CD8-positive, alpha-beta T cell (primary cell): ENCODE measurements at places on chromosomes 7 and 10.
A peak's percentile ranks its signal among the peaks of the same experiment; 100 is the strongest.

DNA sequence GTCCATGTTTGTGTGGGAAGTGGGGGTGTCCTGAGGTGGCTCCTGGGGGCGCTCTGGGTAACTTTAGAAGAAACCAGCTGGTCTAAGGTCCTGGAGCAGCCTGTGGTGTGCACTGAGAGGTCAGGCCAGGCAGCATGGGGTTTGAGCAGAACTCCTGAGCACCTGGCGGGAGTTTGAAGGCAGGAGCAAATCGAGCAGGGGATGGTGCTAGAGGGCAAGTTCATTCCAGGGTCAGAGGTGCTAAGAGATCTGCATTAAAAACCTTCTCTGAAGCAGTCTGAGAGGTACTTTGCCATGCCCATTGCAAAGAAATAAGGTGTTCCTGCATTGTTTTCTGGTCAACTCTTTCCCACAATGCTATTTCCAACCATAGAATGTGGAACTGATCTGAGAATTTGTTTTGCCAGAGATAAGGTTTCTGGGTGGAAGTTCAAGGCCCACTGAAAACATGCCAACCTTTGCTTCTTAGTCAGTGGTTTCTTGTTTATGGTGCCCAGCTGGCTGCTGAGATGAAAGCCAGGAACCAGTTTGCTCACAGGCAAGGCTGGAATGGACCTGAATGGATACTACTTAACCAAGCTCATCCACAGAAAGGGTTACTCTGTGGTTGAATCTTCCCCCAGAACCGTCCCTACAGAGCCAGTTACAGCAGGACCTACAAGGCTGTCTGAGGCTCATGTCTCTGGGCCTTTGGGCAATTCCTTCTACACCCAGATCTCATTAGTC is 136.3 kb upstream of the TMEM72 start:
- DNase-seq: no peak

GRCh38 chr7:42274053-42274452 is 37.0 kb upstream of the GLI3 start:
- DNase-seq: no peak

DNA sequence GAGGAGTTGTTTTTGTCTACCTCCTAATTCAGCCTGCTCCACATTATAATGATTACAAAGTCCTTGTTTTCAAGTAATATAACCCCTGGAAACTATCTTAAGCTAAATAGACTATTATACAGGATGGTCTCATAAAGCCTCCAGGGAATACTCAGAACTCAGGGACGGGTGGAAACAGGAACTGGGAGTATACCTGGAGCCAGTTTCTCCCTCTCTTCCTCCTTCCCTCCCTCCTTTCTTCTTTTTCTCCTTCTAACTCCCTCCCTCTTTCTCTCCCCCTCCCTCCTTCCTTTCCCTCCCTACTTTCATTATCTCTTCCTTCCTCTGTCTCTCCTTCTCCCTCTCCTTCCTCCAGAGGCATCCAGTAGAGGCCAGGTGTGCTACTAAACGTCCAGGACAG is 76.2 kb upstream of the PRR15 start:
- DNase-seq: no peak

DNA sequence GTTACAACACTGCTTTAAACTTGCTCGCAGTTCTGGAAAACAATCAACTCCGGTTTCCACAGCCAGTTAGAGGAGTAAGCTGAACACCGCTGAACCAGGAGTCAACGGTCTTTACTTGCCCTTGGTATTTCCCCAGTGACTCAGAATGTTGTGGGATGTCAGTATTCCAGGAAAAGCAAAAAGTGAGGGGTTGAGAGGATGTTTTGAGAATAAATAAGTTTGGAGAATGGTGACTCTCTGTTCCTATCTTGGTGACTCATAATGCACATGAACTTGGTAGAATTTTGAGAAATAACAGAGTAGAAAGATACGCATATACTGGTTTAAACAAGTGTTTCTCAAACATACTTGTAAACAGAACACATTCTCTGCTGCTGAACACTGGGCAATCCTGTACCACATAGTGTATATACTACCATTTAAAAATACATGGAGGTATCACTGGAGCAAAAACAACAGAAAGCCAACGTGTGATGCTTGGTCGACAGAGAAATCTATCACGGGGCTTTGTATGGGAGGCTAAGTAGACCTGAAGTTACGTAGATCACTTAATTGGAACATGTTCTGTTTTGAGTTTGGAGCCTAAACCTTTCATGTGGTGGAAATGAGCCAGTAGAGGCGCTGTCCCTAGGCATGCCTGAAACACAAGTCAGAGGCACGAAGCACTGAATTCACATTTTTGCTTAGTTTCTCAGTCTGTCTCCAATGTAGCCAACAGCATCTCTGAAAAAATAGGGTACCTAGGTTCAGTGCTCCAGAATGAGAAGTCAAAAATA is 534.3 kb downstream of the PARD3 start:
- DNase-seq: no peak

- no peak for DNase-seq
Observed at GRCh38 chr10:84540022-84540616, 211.7 kb downstream of the CCSER2 start.

- DNase-seq: no peak
Observed at GRCh38 chr10:26622891-26623290, 74.6 kb upstream of the PDSS1 start.

- peak; percentile 38 for DNase-seq
Observed at GRCh38 chr7:99380032-99380822, 5.7 kb downstream of the ARPC1B start.

DNA sequence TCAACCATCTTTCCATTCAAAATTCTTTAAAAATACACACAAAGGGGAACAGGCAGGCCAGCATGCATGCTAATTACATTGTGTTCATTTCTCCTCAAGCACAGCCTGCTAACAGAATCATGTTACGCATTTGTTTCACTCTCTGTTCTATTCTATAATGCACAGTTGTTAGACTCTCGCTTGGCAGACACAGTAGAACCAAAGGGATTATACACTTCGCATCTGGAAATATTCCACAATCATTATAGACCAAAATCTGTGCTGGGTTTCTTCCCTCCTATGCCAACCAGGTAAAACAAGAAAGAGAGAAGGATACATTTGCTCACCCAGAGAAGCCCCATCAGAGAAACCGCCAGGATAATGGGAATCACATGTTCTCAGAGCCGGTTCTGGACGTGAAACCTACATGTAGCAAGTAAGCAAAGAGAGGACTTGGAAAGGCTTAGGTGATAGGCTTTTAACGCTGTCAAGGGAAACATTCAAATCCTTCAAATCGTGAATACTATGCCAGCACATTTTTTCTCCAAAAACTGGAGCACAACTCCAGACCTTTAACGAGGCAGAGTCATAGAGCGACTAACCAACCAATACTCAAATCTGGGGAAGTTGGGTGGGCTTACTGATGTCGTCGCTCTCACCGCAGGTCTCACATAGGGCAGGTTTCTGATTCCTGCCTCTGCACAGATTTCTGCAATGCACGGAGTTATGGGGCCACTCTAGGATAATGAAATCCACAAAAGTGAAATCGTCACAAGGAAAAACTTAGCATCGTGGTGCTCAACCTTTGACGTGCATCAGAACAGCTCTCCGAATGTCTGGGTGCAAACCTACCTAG is 380.5 kb upstream of the AUTS2 start:
- DNase-seq: no peak
